ENCODE measurements at places on chromosomes 5 and 9. TPM values are rescaled to one million over a fixed set of nuclear protein-coding genes. Genes with fewer than 3 reads are reported as not detected.

GRCh38 chr9:6969805-6970204, 212.0 kb downstream of the KDM4C start:
- no peak for DNase-seq
- H3K27ac ChIP-seq, result no peak overlapping the region
- H3K36me3 ChIP-seq, result no peaks in the 10 kb centered on the region
- H3K4me1 ChIP-seq, result no peaks in the 10 kb centered on the region
- H3K27me3 ChIP-seq, result no peaks in the 10 kb centered on the region

DNA sequence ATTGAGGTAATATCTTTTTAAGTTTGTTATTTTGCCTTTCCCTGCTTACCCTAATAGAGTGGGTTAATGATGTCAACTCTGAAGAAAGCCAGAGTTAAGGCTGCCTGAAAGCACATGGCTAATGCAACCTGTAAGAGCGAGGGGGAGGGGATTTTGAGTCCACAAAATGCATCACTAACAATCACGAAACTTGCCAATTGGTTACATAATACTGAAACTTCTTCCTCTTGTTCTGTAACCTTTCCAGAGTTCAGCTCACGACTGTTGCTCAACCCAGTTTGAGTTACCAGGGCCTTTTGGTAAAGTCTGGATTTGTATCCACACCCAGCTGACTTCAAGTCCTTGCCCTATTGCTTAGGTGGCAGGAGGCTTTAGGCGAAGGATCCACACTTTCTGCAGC, 308.8 kb downstream of the EFNA5 start:
- H3K27ac ChIP-seq, result no peak overlapping the region
- H3K27me3 ChIP-seq, result no peaks in the 10 kb centered on the region
- H3K36me3 ChIP-seq, result no peaks in the 10 kb centered on the region

The ZNF883 gene
- total RNA-seq, result not detected

- DNase-seq, result no peak
- no peaks in the 10 kb centered on the region for H3K36me3 ChIP-seq
- H3K27ac ChIP-seq, result no peak overlapping the region
- no peaks in the 10 kb centered on the region for H3K4me1 ChIP-seq
These were observed 12.9 kb downstream of the GLDC start for GRCh38 chr9:6632516-6633183.

DNA sequence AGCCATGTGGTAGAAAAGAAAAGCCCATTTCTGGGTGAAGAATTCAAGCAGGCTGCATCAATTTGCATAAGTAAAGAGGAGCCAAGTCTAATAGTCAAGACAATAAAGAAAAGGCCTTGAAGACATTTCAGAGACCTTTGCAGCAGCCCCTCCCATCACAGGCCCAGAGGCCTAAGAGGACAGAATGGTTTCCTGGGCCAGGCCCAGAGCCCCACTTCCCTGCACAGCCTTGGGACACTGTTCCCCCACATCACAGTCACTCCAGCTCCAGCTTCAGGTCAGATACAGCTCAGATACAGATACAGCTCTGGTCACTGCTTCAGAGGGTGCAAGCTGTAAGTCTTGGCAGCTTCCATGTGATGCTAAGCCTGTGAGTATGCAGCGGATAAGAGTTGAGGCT, 29.1 kb downstream of the PLGRKT start:
- no peaks in the 10 kb centered on the region for H3K36me3 ChIP-seq
- no peak overlapping the region for H3K4me3 ChIP-seq
- no peaks in the 10 kb centered on the region for H3K4me1 ChIP-seq
- no peaks in the 10 kb centered on the region for H3K27me3 ChIP-seq
